Nephron progenitor cell (in vitro differentiated cells): ENCODE measurements at places on chromosomes 2 and 18.

DNA sequence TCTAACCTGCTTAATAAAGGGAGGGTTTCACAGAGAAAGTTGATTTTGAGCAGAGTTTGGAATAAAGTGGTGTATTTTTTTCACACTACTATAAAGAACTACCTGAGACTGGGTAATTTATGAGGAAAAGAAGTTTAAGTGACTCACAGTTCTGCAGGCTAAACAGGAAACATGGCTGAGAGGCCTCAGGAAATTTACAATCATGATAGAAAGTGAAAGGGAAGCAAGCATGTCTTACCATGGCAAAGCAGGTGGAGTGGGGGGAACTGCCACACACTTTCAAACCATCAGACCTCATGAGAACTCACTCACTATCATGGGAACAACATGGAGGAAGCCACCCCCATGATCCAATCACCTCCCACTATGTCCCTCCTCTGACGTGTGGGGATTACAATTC lies 546.7 kb downstream of the EPHA4 start:
- no peak for DNase-seq

GRCh38 chr2:217222309-217222910 lies 362.5 kb upstream of the TNP1 start:
- DNase-seq, result no peak

GRCh38 chr2:96839875-96840850 lies 3.7 kb downstream of the ANKRD23 start:
- no peak for DNase-seq

DNA sequence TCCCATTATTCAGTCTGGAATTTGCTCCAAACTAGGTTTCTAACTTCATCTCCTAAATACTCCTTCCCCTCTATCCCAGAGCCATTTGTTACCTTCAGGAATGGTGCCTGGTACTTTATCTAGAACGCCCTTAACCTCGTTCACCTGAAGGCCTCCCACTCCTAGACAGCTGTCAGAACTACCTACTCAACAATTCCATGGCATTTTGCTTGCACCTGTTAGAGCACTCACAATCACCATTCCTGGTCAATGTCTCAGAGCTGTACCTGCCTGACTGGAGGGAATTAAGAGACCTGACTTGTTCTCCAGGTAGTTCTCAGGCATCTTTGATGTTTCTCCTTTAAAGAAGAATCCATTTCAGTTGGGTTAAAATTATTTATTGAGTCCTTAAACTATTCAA lies 88.9 kb downstream of the GAREM1 start:
- no peak for DNase-seq

DNA sequence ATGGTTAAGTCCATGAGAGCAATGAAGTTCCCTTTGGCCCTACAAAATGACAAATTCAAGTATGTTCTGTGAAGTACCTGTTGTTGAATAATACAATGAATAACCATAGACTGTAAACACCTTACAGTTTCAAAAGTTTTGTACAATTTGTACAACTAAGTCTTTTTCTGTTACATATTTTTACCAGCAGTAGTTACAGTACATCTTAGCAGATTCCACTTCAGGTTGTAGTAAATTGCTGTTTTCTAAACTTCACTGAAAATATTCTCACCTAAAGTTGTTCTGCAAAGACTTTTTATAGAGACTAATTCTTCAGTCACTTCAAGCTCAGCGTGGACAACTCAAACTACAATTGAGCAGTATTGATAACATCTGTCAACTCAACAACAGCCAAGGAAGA lies 28.7 kb downstream of the LNPK start:
- DNase-seq, result no peak

DNA sequence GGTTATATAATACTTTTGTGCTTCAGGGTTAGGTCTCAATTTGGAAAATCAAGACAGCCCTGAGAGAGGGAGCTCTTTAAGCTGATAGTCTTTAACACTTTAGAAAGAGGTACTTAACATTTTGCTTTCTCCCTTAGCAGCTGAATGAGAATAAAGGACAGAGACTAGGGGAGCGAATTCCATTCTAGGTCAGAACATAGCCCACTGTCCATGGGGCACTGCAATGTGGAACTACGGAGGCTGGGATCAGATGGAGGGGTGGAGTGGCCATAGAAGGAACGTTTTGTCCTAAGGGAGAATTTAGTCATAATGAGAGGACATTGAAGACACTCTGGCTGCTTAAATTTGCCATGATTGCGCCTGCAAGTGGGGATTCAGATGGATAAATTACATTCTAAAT lies 794 bp downstream of the GKN2 start:
- DNase-seq, result no peak

DNA sequence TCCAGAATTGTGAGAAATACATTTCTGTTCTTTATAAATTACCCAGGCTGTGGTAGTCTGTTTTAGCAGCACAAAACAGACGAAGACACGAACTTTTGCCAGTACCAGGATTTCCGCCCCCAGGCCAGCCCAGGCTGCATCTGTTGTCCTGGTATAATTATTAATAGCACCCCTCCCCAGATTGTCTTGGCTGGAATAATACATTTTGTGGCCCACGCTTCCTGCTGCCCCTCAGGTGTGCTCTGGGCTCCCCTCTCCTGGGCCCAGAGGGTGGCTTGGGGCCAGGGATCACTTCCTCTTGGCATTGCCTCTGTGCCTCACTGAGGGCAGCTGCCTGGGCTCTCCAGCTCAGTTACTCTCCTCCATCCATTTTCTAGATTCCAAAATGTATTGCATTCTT lies 102.1 kb upstream of the HS6ST1 start:
- no peak for DNase-seq

- DNase-seq, result no peak
Measured at GRCh38 chr18:22946217-22946616, 13.1 kb downstream of the RBBP8 start.

GRCh38 chr2:230967113-230967512 lies 28.8 kb upstream of the SPATA3 start:
- DNase-seq, result no peak
